ENCODE measurements at places on chromosomes 16 and 17.
A peak's percentile ranks its signal among the peaks of the same experiment; 100 is the strongest.

GRCh38 chr17:8408371-8408770, 10.7 kb upstream of the RNF222 start:
- no peak for DNase-seq

DNA sequence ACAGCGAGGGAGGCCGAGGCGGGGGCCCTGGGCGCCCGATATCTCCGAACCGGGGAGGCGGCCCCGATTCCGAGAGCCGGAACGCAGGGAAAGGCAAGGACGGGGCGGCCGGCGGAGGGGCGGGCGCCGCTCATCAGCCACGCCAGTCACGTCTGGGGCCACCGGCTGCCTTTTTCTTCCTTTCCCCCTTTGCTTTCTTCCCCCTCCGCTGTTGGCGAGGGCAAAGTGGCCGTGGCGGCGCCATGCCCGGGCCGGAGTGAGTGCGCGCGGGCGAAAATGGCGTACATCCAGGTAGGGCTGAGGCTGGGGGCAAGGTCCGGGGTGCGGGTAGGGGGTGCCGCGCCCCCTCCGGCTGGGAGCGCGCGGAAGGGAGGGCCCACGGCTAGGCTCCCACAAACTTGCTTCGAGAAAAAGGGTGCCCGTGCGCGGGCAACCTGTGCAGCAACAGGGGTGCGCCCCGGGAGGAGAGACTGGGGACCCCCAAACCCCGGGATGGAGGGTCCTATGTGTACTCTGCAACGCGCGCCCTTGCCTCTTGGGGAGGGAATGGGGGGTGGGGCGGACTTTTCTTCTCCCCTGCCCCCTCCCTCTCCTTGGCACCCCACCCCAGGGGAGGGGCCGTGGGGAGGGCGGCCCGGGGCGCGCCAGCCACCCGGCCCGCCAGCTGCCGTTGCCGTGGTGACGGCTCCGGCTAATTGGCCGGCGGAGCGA, 486 bp downstream of the SYT17 start:
- DNase-seq: peak; percentile 49

DNA sequence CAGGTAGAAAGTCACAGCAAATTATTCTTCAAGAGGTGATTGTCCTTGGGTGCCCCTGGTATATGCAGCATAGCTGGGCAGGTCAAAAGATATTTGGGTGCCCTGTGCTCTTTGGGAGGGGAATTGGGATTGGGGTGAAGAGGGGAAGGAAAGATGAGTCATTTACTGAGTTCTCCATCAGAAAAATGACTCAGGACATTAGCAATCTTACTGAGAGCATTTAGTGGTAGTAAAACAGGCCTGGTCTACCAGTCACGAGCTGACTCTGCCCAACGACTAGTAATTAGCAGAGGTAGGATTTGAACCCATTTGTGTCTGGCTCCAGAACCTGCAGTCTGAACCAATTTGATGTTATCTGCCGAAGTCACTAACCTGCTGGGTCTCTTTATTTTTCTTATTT, 6.0 kb upstream of the GRIN2A start:
- no peak for DNase-seq

GRCh38 chr16:28977703-28978662, 3.4 kb downstream of the SPNS1 start:
- peak; percentile 15 for DNase-seq

DNA sequence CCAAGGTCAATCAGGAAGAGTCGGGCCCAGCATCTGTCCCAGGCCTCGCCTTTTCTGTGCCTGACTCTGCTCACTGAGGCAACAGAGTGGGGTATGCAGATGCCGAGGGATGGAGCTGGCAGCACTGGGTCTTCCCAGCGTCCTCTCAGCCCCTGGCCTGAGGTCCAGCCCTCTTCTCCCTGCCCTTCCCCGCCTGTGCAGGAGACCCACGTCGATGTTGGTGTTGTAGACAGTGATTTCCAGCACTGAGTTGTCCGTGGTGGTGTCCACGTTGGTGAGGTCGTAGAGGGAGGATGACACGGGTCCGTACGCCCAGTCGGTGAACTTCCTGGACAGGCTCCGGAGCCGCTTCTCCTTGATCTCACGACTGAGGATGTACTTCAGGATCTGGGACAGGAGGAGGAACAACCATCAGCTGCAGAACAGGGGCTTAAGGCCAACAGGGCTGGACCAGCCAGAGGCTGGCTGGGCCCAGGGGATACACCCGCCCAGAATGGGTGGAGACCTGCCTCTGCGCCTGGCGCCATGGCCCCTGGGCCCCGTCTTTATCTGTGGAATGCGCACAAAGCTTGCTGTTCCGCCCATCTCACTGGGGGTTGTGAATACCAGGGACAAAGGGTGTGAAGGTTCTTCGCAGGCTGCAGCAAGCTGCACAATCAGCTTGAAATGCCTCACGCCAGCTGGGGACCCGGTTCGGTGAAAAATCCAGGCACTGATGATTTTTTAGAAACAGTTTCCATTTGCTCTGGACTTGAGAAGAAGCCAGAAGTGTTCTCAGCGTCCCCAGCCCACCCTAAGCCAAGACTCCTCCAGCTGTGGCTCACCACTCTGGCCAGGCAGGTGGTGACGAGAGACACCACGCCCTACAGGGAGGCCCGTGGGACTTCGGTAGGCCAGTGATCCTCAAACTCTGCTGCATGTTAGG, 27.5 kb downstream of the TRPV3 start:
- no peak for DNase-seq

DNA sequence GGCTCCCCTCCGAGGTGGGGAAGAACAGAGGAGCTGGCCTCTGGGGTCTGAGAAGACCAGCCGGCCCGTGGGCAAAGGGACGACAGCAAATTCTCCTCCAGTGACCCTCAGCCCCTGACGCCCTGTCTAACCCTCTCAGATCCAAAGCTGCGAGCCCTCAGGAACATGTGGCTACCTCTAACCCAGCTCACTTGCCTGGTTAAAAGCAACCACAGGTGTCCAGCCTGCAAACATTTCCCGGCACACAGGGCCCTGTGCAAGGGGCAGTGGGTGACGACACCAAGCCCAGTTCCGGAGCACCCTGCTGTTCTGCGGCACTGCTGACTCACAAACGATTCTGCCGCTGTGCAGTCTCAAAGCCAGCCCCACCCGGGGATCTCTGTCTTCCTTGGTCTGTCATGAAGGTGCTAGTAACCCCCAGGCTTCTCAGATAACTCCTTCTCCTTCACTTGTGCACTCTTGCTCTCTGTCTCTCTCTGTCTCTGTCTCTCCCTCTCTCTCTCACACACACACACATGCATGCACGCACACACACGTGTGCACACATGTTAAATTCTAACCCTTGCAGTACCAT, 23.0 kb downstream of the WNT3 start:
- no peak for DNase-seq

DNA sequence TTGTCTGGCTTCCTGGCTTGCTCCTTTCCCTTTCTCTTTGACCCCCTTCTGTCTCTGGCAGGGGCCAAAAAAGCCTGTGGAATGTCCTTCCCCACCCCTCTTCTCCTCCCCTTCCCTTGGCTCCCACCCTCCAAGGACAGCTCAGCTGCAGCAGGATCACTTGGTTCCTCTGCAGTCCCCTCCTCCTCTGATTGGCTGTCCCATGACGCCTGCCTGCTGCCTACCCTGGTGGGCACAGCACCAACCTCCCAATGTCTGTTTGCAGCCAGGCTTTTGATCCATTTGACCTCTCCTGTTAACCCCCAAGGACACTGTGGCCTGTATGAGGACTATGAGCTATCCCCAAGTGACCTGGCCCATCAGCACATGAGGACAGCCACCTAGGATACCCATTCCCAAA, 14.8 kb upstream of the MTMR4 start:
- no peak for DNase-seq

GRCh38 chr17:37054894-37055293, 106.1 kb downstream of the AATF start:
- no peak for DNase-seq

All from nephron progenitor cell (in vitro differentiated cells).